ENCODE measurements at places on chromosomes 7 and 10. TPM values are rescaled to one million over a fixed set of nuclear protein-coding genes. Genes with fewer than 3 reads are reported as not detected.

DNA sequence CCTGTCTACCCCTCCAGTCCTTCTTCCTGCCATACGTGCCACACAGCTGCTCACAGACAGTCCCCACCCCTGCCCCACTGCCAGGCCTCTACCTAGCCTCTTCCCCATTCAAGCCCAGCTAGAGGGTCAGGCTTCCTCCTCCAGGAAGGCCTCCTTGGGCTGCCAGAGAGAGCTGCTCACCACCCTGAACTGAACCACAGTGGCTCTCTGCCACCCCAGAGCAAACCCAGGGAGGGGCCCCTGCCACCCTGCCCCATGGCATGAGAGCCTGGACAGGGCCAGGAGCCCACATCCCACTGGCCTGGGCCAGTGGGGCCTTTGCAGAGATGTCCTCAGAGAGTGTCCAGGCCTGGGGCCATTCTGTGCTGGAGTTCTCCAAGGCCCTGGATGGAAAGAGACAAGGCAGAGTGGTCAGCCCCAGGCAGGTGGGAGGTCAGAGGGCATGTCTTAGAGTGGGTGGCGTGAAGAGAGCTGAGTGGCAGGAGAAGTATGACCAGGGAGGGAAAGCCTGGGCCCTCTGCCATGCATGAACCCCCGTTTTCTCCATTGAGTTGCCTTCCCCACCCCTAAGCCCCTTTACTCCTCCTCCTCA is 40.4 kb downstream of the TMEM270 start:
- no peak for DNase-seq

- no peak for DNase-seq
These were observed 603.7 kb upstream of the MKI67 start for GRCh38 chr10:128729910-128730420.

SHH gene
- polyA plus RNA-seq, result 2.2 TPM

GNGT1 gene
- 0.11 TPM for polyA plus RNA-seq

DNA sequence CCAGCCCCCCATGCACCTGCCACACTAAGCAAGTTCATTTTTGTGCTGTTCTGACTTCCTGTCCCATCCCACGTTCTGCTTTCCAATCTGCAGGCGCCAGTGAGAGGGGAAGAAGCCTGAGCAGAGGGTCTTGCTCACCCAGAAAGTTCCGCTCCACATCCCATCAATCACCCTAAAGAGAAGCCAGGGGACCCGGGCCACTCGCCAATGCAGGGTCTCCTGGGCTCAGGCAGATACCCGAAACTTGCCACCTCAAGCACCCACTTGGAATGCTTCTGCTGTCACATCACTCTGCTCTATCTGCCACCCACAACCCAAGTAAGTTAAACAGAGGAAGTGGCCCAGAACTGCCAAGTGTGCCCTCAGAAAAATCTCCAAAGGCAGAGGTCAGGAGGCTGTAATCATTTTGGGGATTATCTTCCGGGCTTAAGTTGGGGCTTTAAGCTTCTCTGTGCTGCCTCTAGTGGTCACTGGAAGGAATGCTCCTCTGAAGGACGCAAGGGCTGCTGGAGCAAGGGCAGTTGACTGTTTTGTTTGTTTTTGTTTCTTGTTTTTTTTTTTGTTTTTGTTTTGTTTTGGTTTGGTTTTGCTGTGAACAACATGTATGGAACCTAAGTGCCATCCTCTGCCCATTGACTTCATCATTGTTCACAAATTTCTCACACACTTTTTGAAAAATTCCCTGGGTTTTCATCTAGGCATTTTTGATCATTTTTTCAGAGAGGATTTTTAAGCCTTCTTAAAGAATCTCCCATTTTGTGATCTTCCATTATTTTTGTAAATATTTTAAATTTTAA is 25.5 kb downstream of the PRR15 start:
- DNase-seq, result no peak

DNA sequence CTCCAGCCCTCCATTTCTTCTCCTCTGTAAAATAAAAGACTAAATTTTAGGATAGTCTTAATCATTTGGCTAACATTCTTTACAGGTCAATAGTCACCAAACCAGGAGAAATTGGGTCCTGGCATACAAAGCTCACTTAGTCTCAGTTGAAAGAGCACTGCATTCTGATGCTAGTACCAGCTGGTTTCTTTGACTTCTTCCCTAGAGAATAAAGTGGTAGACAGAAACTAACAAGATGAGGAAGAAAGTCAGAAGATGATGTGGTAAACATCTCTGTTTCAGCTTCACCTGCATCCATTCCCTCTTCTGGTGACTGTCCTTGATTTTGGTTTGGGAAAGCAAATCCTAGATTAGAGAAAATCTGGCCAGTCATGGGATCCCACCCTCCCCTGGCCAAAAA is 37.2 kb downstream of the NKX2-3 start:
- DNase-seq, result no peak

Measured in left renal cortex interstitium (tissue), 4 donors.